AG09309 (cell line): ENCODE measurements at places on chromosomes 3 and 15.

GRCh38 chr15:48865370-48866079, 12.4 kb upstream of the EID1 start:
- DNase-seq, result peak; percentile 24

DNA sequence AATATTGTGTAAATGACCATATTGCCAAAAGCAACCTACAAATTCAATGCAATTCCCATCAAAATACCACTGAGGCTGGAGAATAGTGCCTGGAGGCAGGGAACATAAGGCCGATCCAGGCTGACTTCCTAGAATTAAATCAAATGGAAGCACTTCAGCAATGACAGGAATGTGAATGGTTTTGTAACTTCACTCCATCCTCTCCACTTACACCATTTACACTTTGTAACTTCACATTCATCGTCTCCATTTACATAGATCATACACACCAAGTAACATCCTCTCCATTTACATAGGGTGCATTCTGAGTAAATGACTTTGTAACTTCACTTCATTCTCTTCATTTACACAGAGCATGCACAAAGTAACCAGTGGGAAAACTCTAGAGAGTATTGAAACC, 11.6 kb downstream of the STRIT1 start:
- peak; percentile 23 for DNase-seq

DNA sequence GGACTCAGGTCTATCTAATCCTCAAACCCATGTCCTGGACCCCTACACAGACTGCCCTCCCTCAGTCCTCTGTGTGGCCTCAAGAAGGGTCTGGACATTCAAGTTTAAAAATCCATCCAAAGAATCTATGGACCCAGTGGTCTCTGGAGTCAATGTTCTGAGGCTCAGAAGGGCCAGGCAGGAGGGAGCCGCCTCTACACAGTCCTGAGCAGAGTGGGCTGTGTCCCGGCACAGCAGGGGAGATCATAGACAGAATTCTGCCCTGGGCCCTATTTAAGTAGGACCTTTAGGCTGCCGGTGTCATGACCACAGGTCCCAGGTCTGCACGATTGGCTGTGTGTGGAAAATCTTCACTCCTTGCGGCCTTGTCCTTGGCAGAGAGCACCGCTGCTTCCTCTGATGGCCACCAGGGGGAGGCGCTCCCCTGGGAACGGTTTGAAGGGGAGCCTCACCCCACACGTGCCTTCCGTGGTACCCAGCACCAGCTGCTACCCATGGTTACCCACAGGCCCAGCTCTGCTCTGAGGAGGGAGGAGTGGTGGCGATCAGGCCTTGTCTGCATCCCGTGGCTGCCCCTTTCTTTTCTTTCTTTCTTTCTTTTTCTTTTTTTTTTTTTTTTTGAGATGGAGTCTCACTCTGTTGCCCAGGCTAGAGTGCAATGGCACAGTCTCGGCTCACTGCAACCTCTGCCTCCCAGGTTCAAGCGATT, 37.9 kb downstream of the CHRD start:
- no peak for DNase-seq

- no peak for DNase-seq
Measured at GRCh38 chr3:138065949-138066348, 49.5 kb downstream of the DZIP1L start.

- DNase-seq, result no peak
Measured at GRCh38 chr3:4536260-4536659, 43.1 kb downstream of the ITPR1 start.

- DNase-seq, result no peak
Measured at GRCh38 chr3:194632226-194632808, 902 bp downstream of the TMEM44 start.
